ENCODE measurements at places on chromosomes 2 and 18.

DNA sequence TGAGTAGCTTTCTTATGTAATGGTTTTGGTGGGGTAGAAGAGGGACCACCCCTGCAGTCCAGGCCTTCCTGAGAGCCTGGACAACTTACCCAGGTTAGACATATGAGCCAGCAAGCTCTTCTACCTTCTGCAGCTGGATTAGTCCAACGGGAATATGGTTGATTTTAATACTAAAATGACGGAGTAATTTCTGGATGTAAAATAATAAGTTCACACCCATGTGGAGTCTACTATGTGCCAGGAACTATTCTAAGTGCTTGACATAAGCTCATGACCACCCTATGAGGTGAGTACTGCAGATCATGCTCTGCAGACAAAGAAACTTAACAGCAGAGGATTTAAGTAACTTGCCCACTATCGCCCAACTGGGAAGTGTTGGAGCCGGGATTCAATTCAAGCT, 45.5 kb downstream of the DPP4 start:
- DNase-seq = no peak

GRCh38 chr2:17107151-17107550, 411.1 kb downstream of the RAD51AP2 start:
- no peak for DNase-seq

GRCh38 chr18:68417166-68417799, 297.6 kb downstream of the TMX3 start:
- no peak for DNase-seq

DNA sequence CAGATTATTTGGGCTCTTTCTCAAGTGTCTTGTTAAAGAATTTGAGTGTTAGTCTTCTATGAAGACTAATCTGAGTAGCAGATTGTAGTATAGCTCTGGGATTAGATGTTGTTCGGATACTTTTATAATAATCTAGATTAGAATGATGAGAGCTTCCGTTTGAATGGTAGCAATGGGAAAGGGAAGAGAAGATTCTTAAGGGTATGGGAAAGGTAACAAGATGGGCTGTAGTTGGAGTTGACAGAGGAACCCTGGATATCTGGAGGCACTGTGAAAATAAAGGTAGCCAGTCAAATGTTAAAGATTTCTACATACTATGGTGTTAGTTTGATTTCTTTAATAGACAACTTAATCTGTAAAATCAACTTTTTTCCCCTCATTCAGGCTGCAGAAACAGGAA, 4.7 kb downstream of the DDX1 start:
- no peak for DNase-seq

GRCh38 chr18:35193316-35193715, 47.5 kb upstream of the ZNF397 start:
- DNase-seq = no peak

DNA sequence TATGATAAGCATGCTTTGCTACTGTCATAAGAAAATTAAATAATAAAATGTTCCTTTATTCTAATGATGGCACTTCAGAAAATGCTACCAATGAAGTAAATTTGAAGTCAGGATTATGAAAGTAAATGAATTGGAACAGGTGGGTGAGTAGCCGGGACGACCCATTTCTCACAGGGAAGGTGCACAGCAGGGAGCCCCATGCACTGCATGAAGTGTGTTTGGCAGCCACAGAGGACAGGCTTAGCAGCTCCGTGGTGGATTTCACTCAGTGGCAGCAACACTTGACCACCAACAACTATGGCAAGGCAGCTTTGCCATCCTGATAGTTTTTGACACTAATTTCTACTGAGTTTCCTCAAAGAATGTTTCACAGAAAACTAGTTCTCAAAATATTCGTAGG, 146.3 kb downstream of the ATL2 start:
- no peak for DNase-seq

- DNase-seq = no peak
These were observed 3.8 kb upstream of the SLC1A4 start for GRCh38 chr2:64985447-64985846.

GRCh38 chr2:85672456-85672855, 4.5 kb upstream of the SFTPB start:
- DNase-seq = no peak

GRCh38 chr2:112121682-112122254, 16.4 kb upstream of the FBLN7 start:
- DNase-seq = peak; percentile 52

- DNase-seq = no peak
These were observed 198.7 kb downstream of the CCDC85A start for GRCh38 chr2:56382466-56382865.

- DNase-seq = no peak
These were observed 92.2 kb upstream of the DPP10 start for GRCh38 chr2:114350186-114350725.

DNA sequence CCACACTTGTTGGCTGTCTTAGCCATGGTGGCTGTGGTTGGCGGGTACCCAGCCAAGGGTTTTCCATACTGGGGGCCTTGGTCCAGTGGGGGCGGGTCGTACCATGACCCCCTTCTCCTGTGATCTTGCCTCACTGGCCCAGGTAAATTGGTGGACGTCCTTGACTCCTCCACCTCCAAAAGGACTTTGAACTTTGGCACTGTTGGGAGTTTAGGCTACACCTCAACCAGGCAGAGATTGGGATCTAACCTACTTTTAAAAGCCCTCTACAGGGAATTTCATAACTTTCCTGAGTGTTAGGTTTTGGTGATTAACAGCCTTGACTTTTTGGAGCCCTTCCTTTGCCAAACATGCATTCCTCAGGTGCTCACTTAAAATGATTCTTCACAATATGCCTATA, 106.7 kb downstream of the NEDD4L start:
- DNase-seq = no peak

DNA sequence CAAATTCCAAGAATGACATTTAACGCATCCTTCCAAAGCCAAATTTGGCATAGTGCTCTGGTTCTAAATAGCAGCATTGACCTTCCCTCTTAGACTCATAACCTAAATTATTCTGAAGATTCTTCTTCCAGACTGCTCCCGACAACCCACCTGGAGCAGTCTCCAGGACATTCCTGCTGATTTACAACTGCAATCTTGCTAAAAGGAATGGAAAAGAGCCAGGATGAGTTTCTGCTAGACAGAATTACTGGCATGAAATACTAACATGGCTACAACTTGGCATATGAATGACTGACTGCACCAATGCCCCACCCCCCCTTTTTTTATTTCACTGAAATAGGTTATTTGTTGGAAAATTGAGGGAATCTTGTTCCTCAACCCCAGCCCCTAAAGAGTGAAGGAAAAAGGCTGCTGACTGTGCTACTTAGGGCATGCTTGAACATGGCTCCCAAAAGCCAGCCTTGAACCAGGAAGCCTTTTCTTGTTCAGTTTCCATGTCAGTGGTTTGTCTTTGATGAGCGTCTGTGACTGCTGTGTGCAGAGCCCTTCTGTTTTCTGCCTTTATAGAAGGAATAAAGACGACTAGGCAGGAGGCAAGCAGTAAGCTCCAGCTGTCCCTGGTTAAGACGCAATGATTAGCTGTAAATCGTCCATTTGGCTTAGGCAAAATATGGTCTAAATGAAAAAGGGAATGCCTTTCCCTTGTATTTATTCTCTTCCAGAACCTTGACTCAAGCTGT, 47.4 kb upstream of the ITGB6 start:
- DNase-seq = no peak

DNA sequence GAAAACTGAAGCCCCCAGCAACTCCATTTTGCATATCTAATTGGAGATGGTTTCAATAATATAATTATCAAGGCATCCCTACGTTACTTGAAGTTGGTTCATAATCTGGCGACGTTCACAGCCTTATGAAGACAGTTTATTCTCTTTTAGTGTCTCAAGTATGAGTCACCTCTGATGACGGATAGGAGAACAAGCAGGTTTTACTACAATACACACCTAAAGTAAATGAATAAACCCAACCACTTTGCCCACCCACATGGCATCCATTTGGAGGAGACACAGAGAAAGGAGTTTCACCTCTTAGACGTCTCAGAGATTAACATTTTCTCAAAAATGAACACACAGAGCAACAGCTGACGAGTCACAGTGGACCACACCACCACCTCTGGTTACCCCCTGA, 40.8 kb downstream of the BCL11A start:
- no peak for DNase-seq

- DNase-seq = no peak
These were observed 62.5 kb downstream of the SERTAD2 start for GRCh38 chr2:64591188-64591587.

DNA sequence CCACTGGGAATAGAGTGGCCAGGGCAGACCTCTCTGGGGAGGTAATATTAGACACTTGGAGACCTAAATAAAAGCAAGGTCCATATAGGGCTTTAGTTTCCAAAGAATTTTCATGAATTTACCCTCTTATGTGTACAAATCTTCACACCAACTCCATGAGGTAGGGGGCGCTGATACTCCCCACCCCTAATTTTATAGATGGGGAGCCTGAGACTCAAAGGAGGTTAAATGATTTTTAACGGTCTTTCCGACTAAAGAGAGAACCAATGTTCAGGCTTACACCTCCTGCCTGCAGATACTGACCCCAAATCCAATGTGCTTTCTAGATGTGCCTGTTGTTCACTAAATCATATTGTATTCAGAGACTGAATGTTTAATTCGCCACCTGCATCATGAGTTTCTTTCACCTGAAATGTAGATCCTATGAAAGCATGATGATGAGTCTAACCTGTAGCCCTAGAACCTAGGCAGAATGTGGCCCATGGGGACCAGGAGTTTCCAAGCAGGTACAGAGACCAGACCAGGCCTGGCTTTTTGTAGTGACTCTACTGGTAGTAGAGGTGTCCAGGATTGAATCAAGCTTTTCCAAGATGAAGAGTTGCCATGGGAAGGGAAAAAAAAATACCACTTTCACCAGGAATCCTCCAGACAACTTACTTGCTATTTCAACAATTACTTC, 16.8 kb upstream of the PAX3 start:
- DNase-seq = no peak

DNA sequence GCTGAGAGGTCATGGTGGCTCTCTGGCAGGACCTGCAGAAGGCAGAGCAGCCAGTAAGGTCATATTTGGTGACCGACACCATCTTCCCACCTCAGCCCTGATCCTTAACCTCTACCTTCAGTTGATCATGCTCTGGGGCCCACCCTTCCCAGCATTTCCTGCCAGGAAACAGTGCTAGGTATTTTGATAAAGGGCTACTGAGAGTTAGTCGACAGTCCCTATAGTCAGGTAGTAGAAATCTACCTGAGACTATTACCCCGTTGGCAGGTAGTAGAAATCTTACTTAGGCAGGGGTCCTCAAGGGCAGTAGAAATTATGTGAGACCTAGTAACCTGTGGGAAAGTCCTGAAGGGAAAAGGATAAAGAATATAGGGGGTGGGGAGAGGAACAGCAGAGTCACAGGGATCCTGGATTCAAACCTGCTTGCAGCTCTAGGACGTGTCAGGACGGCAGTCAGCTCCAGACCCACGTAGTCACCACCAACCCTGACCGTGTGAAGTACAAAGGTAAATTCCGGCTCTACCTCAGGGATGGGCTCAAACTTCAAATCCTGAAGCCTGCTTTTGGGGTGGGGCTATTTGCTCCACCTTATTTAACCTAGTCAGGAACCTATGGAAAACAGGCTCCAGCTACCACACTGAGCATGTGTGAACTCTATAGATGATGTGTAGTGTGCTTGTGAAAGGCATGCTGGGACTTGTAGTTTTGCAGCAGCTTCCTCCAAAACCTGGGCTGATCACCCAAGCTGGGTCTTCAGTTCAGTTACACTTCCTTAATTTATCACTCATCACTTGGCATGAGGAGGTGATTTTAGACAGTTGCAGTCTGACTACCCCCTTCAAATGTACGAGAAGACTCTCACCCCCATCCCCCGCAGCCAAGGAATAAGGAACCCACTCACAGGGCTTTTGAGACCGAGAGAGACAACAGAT, at the start of gene DQX1:
Gene DQX1, minus strand, starts transcription at position 515 of the 932 bp plus-strand sequence. Its CDS starts 502 bp downstream, at position 13.
- DNase-seq = peak; percentile 67

DNA sequence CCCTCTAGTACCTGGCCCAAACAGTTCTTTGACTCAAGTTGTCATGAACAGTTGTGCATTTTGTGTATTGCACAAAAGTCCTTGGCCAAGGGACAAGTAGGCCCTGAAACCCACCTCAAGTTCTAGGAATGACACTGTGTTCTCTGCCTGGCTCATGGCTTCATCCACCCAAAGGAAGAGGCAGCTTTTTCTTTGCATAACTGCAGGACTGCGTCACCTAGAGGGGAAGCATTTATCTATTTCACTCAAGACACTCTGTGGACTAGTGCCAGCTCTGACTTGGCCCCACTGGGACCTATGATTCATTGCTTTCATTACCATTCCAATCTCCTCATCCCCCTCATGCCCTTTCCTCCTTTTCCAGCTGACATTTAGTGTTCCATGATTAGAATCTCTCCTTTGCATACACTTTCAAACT, 119.3 kb upstream of the SIX2 start:
- DNase-seq = no peak

DNA sequence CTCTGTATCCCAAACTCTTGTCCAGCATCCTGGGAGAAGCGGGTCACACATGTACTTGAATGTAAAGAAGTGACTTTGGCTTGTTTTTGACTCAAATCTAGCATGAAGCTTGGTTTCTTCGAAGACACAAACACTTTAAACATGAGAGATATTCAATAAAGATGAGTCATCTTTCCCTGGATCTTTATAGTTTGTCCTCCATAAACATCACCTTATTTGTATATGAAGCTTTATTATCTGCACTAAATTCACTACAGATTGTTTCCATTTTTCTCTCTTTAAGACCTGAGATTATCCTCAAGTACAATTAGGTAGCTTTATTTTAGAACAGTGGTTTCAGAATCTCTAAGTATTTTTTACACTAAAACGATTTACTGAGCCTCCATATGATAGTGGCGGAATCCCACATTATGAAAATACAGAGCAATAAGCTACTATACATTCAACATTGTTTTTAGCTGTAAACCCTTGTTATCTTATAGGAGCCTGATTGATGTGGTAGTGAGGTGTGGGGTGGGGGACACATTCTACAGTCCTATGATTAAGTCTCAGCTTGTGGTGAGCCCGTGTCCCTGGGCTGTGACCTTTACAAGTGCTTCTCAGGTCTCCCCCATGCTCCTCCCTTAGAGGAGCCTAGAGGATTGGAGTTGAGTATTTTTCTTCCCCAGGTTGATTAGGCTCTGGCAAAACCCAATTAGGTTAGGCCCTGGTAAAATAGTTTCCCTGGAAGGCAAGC, 79.6 kb upstream of the RAPGEF4 start:
- no peak for DNase-seq

DNA sequence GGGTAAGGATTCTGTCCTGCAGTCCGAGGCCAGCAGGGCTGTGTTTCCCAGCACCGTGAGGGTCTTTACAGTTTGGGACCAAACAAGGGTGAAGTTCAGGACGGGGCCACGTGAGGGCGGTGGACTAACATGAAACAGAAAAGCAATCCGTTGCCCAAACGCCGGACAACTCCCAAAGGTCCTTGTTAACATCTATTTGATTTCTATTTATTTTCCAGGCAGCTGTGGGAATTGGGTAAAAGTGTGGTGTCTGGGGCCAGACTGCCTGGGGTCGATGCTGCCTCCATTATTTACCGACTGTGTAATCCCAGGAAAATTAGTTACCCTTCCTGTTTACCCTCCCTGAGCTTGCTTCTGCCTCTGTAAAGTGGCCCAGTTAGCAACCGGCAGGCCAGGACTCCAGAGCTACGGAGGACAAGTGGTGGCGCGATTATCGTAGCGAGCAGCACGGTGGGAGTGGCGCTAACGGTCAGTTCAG, 66.3 kb upstream of the TCF7L1 start:
- peak; percentile 81 for DNase-seq

Measured in SW480 (cell line).